ENCODE measurements at places on chromosomes 11 and 22.

- DNase-seq, result no peak
Measured at GRCh38 chr11:30333405-30333804, 10.5 kb downstream of the ARL14EP start.

GRCh38 chr11:68432874-68433273, 27.7 kb upstream of the PPP6R3 start:
- no peak for DNase-seq

DNA sequence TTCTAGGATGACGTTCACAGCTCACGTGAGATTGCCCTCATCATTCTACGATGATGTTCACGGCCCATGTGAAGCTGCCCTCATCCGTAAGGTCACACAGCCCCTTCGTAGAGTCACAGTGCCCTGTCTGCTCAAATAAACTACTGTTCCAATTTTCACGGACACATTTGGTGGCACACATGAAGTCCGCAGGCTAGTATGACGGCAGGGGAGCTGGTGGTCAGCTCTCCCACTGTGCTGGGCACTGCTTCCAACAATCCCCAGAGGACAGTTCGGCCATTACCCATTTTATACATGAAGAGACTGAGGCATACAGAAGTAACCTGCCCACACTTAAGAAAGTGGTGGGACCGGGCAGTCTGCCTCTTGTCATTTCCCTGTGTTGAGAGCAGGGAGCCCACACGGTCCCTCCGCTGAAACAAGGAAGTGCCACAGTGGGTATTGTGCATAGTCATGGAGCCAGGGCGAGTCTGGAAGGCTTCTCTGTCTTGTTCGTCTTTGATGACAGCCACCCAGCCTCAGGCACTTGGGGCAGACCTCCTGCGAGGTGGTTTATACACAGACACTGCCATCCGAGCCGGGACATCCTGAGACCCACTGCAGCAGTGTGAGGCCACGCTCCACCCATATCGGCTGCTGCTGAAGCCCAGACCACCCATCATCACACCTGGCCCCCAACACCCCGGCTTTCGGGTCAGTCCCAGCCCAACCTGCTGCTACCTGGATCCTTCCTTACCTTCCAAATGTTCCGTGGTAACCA, 114.3 kb downstream of the PHF21B start:
- no peak for DNase-seq

DNA sequence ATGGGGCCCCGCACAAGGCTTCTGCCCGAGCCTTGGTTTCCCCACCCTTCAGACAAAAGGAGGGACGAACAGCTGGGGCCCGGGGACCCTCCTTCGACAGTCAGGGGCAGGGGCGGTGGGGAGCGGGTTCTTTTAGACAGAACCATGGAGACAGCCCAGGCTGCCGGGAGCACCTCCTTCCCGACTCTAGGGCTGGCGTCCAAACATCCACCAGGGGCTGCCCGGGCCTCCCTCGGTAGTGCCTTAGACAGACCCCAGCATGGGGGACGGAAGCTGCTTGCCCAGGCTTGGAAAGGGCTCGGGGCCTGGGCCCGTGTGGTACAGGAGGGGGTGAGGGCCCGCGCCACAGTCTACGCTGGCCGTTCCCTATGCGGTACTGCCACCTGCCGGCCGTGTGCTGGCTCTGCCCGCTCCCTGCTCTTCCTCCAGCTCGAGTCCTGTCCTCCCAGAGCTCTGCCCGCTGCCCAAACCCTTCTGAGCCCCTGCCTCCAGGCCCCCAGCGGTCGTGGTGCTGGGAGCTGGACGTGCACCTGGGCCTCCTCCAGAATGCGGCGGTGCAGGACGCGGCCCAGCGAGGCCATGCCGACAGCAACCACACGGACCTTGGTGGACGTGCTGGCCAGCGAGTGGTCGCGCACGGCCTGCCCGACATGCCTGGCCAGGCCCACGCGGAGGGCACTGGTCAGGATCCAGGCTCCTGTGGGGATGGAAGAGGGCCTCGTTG, 20.1 kb downstream of the TSSC4 start:
- DNase-seq, result no peak

GRCh38 chr22:27809226-27809603, 7.7 kb upstream of the MN1 start:
- no peak for DNase-seq

GRCh38 chr11:86176165-86176884, 68.2 kb upstream of the EED start:
- no peak for DNase-seq

DNA sequence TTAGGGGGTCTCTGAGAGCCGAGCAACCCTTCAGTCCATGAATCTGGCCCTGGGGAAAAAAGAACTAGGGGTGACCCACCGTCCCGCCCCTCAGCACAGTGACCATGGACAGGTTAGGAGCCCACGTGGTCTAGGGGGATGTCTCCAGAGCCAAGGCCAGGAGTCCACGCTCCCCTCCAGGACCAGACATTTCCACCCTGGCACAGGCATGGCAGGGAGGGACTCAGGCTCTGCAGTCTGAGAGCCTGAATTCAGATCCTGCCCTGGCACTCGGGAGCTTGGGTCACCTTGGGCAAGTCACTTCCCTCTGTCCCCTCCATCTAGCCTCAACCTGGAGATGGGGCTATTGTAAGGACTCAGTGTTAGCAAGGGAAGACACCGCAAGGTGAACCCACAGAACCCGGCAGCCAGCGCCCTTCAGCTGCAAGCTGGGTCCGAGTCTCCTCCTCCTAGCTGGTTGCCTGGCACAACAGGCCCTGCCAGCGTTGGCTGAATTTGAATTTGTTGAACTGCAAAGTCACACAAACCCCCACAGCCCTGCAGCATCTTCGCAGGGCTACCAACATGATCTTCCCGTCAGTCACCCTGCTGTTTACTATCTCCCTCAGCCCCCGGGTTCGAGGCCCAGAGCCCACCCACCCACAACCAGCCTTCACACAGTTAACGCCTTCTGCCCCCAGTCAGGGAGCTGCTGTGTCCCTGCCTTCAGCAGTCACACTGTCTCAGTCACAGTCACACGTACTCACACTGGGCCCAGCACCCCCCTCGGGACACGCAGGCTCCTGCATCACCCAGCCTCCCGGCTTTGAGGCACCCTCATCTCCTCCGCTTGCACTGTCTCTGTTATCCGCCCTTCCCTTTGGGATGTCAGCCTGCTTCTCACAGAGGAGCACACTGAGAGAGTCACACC, 603 bp upstream of the PDGFB start:
- no peak for DNase-seq

DNA sequence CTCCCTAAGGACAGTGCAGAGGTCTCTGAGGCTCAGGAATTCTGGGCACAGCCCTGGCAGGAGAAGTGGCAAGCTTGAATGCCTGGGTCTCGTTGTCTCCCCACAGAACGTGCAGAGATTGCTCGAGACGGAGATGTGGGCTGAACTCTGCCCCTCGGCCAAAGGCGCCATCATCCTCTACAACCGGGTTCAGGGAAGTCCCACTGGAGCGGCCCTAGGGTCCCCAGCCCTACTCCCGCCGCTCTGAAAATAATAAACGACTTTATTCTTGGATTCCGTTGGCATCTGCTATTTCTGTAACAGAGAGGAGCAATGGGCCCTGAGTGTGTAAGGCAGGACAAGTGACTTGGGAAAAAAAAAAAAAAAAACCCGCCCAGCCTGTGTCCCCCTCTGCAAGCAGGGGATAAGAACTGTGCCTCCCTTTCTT, 591 bp upstream of the DNAJC4 start:
- DNase-seq, result no peak

DNA sequence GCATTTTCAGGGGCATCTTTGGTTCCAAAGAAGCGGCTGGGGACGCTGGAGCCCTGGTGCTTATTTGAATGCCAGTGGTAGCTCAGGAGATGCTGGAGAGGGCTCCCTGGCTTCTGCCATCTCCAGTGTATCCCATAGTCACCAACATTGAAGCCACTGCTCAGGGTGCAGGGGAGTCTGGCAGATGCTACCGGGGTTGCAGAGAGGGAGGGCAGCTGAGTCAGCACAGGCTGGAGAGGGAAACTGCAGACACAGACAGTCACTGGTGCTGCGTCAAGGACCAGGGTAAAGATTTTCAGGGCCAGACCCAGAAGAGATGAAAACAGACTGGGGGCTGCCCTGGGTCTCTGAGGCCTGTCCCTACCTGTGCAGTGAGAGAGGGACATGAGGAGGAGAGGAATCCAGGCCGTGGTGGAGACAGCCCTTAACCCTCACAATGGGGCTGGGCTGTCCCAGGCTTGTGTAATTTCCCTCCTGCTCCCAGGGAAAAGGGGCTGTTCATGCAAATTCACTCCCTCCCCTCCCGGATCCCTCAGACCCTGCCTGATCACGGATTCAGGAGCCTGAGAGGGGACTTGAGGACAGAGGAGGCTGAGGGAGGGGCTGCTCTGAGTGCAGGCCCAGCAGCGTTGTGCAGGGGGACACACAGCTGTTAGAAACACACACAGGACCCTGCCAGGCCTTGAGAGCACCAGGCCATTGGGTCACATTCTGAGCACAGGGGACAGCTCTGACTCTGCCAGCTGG, 126.9 kb upstream of the GRK3 start:
- DNase-seq, result no peak

DNA sequence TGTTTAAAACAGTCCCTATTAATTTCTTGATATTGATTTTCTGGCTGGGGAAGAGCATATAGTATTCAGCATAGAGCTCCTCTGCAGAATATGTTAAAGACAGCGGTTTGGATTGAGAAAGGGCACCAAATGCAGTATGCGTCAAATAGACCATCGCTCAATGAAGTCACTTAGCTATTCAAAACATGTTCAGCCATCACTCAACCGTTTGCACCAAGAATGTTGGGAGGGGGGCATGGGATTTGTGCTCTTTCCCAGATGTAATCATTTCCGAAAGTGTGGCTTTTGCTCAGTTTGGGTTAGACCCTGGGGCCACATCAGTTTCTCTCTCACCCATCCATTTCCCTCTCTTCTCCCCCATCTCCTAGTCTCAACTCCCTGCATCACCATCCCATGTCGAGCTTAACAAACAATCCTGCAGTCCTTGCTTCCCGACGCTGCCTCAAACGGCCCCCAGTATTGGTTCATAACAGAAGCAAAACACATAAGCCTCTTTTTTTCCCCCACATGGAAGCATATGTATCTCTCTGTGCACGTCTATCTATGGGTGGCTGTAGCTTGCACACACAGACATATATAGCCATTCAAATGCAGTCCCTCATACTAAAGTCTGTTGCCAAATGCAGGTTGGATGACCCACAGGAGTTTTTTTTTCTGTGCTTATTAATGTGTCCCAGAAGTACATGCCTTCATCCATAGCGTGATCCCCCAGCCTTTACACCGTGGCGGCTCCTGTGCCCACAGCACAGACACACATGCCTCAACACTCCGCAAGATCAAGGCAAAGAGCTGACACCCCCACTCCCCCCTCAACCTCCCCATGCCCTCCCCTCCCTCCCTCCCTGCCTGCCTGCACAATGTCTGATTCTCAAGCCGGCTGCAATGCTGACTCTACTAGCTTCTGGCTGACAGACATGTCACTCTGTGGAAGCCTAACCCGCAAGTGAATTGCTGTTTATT, 2.6 kb downstream of the CACNG2 start:
- DNase-seq, result no peak

DNA sequence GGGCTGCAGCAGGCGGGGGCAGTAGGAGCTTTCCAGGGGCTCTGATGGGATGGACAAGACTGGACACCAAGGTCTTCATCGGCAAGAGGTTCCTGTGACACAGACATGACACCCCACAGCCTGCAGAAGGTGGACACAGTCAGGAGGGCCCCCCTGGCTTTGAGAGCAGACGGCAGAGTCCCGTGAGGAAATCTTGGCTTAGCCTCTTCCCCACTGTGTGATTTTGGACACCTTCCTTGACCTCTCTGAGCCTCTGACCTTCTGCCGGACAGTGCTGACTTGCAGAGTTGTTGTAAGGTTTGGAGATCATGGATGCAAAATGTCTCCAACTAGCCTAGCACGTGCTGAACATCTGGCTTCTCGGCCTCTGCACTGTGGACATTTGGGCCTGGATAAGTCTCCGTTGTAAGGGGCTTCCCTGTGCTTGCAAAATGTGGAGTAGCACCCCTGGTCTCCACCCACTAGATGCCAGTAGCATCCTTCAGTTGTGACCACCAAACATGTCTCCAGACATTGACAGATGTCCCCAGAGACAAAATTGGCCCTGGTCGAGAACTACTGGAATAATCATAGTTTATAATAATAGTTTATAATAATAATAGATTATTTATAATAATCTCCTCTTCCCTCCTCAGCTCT, 54.6 kb downstream of the MCM5 start:
- DNase-seq, result no peak

DNA sequence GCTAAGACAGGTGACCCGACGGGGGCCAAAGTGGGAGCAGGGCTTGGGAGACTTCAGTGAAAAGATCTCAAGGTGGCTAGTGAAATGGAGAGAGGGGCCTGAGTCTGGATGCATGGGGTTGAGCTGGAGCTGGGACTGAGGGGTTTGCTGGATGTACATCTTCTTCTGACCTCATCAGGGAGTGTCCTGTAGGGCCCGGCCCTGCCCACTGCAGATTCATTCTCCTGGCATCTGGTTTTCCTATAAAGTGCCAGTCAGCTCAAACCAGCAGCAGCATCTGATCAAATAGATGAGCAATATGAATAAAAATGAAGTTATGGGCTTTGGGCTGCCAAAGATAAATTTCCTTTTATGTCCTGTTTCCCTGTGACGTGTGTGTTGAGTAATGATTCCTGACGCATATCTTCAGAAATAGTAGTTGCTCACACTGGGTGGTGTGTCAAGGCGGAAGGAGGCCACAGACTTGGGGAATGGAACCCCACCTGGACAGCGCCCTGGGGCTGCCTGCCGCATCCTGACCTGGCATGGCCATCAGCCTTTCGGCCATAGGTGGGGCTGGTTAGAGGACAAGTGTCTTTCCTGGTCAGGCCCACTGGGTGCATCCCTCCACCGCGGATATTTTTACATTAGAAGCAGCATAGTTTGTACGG, 135.4 kb downstream of the OSBP2 start:
- DNase-seq, result no peak

DNA sequence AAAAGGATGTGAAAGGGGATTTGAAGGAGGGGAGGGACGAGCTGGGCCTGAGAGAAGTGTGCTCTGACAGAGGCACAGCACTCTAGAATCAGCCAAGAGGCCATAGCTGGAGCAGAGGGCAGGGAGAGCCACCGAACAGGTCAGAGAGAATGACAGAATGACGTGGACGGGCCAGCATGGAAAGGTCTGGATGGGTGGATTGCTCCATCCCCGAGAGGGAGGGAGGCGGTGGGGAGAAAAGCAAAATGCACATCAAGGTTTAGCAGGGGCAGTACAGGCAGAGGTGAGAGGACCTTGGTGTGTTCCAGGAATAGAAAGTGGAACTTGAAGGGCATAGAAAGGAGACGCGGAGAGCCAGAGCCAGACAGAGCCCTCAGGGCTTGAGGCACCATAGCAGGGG, 6.9 kb downstream of the PMM1 start:
- no peak for DNase-seq
